ENCODE measurements at places on chromosomes 12 and 14.

- no peak for DNase-seq
These were observed 30.3 kb upstream of the NRDE2 start for GRCh38 chr14:90361865-90362557.

DNA sequence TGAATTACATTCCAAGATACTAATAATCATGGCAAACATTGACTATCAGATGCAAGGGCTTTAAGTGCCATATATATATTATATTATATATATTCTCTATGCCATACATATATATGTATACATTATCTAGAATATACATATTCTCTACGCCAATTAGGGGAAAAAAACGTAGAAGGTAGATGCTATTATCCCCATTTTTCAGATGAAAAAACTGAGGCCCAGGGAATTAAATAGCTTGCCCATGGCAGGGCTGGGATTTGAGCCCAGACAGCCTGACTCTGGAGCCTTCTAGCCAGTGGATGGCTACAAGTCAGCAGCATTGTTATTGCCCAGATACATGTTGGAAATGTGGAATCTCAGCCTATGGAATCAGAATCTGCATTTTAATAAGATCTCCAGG lies 116.0 kb upstream of the BTG1 start:
- no peak for DNase-seq

GRCh38 chr14:29832042-29832441 lies 95.6 kb downstream of the PRKD1 start:
- no peak for DNase-seq

- DNase-seq, result no peak
These were observed 97.6 kb downstream of the BCAT1 start for GRCh38 chr12:24851341-24851740.

DNA sequence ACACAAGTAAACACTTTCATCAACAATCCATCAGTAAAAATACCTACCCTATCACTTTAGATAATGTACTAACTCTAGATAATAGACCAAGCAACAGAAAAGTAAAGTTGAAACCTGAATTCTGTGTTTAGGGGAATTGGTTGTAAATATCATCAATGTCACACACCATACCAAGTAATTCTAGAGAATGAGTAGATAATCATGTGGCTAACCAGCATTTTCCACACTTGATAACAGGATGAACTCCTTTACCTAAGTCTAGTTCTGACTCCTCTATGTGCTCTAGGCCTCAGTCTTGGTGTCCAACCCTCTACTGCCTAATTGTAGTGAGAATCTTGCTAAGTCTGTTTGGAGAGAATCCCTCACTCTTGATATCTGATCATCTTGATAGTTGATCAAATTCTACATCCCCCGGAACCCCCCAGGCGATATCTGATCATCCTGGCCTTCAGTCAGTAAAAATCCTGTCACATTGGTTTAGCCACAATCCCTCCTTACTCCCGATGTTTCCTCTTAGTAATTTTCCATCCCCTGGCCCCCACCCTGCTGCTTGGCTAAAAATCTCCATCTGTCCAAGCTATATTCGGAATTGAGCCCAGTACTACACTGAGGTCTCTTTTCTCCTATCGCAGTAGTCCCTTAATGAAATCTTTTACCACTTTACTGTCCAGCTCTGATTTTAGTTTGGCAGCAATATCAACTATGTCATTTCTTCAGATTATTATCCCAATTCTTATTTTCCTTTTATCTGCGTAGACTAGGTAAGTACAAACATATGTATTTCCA lies 3.4 kb upstream of the SLCO1A2 start:
- DNase-seq, result no peak

GRCh38 chr14:92252323-92252722 lies 70.6 kb upstream of the SLC24A4 start:
- no peak for DNase-seq

- DNase-seq, result no peak
These were observed 196.1 kb downstream of the BCL11B start for GRCh38 chr14:99075771-99076375.

DNA sequence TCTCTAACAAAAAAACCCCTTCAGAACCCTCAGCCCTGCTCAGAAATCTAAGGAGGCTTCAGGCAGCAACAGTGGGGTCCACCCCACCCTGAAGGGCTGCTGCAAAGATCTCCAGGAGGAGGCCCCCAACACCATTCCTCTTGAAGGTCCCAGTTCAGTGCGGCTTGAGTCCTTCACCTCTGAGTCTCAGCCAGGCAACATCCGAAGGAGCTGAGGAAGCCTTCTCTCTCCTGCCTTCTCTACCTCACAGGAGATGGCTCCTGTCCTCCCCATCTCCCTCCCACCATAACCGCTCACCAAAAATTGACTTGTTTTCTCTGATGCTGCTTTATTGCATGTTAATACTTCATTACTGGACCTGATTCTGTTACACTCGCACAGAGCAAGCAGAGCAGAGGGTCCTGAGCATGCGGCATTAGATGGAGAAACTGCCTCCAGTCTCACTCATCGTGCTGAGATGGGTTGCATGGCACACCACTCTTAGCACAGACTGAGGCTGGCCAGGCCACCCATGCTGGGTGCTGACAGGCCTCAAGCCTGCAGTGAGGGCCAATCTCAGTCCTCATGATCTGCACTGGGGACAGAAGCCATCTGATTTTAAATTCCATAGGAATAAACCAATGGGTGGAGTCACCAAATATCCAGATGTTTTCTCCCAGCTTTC lies 224.8 kb downstream of the CACNA1C start:
- no peak for DNase-seq

- DNase-seq, result no peak
These were observed 536 bp upstream of the WNT1 start for GRCh38 chr12:48977290-48978281.

DNA sequence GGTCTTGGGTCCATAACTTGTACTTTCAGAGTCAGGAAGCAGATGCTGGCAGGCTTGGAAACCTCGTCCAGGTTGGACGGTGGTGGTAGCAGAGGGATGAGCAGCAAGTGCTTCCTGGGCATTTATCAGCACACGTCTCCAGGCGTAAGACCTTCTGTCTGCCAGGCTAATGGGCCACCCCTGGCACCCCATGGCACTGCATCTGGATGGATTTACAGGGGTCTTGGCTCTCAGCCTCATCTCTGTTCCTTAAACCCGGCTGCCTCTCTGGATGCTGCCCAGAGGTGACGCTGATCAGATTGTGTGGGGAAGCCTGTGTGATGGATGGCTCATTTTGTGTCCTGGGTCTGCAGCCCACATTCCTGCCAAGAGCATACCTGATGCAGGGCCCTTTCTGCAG lies 145.1 kb downstream of the TSPAN9 start:
- DNase-seq, result no peak

- DNase-seq, result no peak
These were observed 14.4 kb upstream of the SPSB2 start for GRCh38 chr12:6887460-6887859.

DNA sequence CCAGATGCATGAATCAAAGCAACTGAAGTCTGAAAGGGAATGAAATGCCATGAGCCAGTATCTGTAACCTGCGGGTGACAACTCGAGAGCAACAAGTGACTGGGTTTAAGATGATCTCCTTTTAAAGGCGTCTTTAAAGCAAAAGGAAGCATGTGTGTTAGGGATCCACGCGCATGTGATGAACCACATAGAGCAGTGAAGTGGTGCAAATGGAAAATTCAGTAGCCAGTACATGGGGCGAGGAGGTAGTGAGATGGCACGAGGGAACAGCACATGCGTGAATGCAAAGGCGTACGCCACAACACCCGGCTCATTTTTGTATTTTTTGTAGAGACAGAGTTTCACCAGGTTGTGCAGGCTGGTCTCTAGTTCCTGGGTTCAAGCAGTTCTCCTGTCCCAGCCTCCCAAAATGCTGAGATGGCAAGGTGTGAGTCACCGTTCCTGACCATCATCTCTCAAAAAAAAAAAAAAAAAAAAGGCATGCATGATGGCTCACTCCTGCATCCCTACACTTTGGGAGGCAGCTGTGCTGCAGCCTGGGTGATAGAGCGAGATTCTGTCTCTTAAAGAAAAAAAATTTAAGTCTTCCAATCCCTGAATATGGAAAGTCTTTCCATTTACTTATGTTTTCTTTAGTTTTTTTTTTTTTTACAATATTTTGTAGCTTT lies 24.6 kb upstream of the BCL7A start:
- no peak for DNase-seq

DNA sequence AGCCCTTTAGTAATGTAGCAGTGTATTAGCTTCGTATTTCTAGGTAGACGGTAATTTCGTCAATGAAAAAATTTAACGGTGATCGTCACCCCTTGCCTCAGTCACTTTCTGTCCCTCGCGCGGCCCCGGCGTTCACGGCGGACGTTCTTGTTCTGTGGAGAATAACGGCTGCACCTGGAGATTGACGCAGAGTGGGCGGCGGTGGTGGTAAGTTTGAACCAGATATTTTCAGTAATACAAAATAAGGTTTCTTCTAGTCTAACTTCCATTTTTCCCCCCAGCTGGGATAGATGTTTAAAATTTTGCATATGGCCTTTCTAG lies 341 bp downstream of the ZNF10 start:
- no peak for DNase-seq

GRCh38 chr12:120125792-120126634 lies 9.5 kb upstream of the RAB35 start:
- DNase-seq, result no peak

DNA sequence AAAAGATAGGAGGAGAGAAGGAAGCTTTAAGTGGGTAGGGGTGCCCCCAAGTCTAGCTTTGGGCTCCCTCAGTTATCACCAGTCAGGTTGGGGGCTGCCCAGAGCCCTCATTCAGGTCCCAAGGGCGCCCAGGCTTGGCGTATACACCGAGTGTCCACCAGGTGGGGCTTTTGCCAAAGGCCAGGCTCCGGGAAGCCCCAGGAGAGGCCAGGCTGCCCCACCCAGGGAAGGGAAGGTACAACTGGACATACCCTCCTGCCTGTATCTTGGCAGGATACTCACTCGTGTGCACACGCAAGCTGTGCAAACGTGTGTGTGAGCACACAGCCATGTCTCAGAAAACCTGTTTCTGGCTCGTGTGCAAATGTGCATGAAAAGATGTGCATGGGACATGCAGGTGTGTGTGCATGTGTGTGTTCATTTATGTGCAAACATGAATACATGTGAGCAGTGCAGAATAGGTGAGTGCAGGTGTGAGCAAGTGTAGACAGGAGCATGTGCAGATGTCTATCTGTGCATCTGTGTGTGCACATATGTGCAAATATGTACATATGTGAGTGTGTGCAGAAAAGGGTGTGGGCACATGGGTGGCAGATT lies 103.9 kb upstream of the MYL2 start:
- DNase-seq, result no peak

- DNase-seq, result no peak
These were observed 18.7 kb downstream of the IQSEC3 start for GRCh38 chr12:85191-85666.

DNA sequence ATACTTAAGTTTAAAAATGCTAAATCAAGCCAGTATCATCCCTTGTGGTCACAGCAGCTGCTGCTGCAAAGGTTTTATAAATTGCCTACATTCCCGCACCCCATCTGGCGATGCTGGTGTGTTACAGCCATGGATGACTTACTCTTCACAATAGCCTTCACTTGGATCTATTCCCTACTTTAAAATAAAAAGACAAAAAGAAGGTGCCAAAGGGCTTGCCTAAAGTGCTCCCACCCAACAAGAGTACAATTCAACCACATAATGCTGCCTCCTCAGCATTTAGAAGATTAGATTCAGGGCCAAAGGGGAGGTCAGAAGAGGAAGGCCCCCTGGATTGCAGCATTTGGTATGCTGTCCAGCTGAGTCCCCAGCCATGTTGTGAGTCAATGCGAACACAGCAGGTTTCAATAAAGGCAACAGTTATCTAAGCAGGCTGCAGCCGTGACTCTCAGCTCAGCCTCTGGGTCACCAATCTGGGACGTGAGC lies 176.1 kb downstream of the DAD1 start:
- no peak for DNase-seq

DNA sequence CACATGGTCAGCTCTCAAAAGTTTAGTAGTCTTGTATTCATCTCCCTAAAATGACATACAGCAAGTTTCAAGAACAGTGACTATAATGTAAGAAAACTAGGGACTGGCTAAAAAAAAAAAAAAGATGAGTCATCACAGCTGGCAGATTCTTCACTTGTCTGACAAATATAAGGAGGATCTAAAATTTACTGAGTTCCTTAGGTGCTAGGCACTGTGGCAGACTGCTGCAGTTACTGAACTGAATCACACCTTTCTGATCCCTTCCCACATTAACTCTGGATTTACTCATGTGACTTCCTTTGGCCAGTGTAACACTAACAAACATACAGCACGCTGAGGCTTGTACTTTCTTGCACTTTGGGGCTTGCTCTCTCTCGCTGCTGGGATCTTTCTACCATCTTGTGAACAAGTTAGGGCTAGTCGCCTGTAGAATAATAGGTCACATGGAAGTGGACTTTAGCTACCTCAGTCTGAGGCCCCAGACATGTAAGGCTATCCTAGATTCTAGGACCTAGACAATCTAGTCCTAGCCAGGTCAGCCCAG lies 32.1 kb downstream of the BAZ1A start:
- DNase-seq, result no peak

GRCh38 chr12:117309276-117309925 lies 52.0 kb downstream of the NOS1 start:
- no peak for DNase-seq

- peak; percentile 54 for DNase-seq
These were observed 42.7 kb downstream of the DYRK4 start for GRCh38 chr12:4604684-4605193.

DNA sequence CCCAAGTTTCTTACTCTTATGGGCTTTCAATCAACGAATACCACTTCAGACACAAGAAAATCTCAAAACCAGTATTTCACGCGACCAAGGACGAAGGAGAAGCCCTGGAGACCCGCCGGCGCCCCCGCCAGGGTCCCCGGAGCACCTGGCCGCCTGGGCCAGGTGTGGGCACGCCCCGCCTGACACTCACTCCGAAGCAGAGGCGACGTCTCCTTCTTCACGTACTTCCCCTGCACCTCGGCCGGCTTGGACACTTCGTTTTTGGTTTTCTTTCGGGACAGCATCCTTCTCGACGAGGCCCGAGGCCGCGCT lies 466 bp downstream of the SAV1 start:
- no peak for DNase-seq

GRCh38 chr12:132268674-132269073 lies 60.7 kb downstream of the GALNT9 start:
- no peak for DNase-seq

DNA sequence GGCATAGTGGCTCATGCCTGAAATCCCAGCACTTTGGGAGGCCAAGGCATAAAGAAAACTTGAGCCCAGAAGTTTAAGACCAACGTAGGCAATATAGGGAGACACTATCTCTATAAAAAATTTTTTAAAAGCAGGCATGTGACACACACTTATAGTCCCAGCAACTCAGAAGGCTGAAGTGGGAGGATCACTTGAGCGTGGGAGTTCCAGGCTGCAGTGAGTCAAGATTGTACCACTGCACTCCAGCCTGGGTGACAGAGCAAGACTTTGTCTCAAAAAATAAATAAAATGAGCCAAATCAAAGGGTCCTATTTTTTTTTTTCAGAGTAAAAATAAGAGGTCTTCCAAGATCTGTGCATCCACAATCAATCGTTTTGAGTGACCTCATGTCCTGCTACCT lies 237.6 kb downstream of the SLC16A7 start:
- DNase-seq, result no peak

- DNase-seq, result no peak
These were observed 630 bp downstream of the FOS start for GRCh38 chr14:75279153-75279762.

GRCh38 chr12:106093246-106093645 lies 45.5 kb downstream of the NUAK1 start:
- DNase-seq, result no peak
